Globus pallidus (tissue), 1 donor: ENCODE measurements at places on chromosomes 4 and X.

- DNase-seq: no peak
Observed at GRCh38 chr4:24472161-24472510, 112.2 kb downstream of the DHX15 start.

GRCh38 chr4:85925071-85925470 lies 434.8 kb downstream of the MAPK10 start:
- DNase-seq: no peak

DNA sequence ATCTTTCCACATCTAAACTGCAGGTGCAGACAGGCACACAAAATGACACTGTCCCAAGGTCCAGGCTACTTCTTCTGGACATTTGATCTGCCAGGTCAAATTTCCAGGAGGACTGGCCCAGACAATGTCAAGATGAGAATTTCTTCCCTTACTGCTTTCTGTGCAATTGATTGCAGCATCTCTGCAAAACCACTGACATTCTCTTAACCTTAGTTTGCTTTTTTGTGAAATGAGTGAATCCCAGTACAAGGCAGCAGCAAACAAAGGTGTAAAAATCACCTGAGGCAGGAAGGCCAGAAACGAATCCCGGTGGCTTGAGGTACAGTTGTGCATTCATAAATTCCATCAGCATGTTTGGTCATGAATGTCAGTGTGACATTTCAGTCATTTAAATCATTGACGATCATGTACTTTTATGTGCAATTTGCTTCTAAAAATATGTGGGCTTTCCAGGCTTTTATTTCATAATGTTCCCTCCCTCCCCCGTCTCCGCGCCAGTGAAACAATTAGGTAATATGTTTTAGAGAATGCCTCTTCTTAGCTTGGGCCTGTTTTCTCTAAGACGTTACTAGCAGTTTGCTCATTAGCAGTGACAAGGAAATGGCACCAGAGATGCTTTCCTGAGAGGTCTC lies 39.1 kb downstream of the NHS start:
- DNase-seq: no peak

DNA sequence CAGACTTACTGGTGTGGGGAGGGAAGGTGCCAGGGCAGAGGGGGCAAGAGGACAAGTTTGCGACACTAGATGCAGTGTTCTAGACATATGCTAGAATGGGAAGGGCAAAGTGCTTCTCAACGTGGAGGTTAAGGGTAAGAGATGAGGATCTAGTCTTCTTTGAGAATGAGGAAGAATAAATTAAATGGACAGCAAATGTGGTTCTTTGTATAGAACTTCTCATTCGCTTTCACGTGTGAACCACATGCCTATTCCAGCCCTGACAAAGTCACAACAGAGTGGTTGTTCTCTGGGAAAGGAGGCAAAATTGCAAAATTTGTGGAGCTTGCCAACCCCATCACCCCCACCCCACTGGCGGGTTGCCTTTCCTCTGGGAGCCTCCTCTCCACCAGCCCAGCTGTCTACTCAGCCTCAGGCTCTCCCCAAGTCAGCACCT lies 1.5 kb upstream of the ANXA5 start:
- peak; percentile 18 for DNase-seq

- no peak for DNase-seq
Observed at GRCh38 chr4:139759097-139759496, 93.5 kb downstream of the MGST2 start.

DNA sequence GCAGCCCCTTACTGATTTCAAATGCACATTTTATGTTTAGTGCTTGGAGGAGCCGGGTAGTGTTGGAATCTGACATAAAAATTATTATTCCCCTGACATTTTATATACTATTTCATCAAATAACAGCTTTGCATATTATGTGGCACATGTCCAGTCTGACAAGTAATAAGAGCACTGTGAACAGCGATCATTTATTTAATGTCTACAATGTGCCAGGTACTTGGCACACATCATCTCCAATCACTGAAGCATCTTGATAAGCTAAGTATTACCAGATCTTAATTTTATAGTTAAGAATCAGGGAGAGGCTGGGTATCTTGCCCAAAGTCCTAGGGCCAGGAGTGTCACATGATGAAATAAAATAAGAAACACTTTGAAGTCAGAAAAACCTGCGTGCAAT lies 197.2 kb downstream of the NR3C2 start:
- no peak for DNase-seq

DNA sequence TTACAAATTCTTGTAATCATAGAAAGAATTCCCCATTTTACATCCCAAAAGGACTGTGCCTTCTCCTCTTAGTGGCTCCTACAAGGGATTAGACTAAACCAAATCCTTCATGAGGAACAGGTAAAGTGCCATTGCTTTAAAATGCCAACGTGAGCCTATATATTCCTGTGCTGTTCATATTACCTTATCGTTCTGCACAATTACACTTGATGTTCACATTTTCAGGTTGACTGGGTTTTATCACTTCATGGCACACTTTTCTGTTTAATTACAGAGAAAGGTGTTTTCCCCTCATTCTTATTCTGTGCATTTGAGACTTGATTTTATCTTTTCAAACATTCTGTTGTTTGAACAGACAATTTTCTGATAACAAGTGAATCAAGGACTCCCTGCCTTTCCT lies 645.6 kb upstream of the FTHL17 start:
- no peak for DNase-seq

DNA sequence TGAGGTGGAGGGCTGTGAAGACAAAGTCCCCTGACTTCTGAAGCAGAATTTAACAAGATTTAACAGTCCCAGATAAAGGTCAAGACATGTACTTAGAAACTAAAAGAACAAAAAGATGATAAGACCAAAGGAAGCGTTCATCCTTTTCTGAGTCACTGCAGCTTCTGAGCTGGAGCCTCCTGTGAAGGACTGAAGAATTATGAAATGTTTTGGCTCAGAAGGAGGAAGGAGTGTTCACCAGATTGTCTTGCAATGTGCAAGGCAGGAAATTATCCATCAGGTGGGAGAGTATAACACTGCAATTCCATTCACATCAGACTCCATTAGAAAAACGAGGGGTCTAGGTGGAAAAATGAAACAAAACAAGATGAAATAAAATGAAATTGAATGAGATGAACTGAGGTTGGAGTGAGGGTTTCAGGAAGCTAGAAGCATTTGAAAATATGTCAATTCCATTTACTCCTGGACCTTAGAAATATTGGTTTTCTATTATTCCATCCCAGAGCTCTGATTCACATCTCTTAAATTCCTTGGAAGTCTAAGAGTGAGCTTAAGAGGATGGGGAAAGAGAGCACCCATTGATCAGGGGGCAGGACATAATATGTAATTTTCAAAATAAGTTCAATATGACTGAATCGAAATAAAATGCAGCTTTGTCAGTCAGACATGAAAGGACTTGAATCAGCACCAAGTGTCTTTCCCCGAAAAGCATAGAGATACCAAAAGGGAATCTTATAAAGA lies 186.1 kb upstream of the LNX1 start:
- no peak for DNase-seq

GRCh38 chr4:118772081-118772766 lies 63.7 kb downstream of the SEC24D start:
- peak; percentile 44 for DNase-seq

DNA sequence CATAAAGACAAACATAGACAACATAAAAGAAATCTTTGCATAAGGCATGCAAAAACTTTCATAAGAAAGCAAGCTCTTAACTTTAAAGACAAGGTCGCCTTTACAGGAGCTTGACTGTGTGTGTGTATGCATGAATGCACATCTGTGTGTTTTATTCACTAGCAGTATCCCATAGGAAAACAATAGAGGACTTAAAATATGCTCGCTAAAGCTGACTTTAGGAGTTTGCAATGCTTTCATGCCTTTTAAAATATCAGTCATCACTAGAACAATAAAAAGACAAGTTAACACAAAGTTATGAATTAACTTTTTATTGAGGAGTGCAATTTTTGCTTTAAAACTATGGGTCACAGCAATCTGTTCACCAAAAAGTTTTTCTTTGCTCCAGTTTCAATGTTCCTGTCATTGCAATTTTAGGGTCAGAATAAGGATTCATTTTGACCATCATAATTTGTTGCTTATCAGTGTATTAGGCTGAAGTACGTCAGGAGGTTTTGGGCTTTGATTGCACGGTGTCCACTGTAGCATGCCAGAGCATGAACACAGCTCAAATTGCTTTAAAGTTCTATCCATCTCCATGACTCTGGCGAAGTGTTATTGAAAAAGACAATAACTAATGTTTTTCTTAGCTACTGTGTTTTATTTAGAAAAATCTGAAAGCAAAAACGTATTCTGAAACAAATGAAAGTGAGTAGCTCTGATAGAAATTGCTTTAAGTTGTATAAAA lies 36.9 kb downstream of the ANXA10 start:
- DNase-seq: no peak

DNA sequence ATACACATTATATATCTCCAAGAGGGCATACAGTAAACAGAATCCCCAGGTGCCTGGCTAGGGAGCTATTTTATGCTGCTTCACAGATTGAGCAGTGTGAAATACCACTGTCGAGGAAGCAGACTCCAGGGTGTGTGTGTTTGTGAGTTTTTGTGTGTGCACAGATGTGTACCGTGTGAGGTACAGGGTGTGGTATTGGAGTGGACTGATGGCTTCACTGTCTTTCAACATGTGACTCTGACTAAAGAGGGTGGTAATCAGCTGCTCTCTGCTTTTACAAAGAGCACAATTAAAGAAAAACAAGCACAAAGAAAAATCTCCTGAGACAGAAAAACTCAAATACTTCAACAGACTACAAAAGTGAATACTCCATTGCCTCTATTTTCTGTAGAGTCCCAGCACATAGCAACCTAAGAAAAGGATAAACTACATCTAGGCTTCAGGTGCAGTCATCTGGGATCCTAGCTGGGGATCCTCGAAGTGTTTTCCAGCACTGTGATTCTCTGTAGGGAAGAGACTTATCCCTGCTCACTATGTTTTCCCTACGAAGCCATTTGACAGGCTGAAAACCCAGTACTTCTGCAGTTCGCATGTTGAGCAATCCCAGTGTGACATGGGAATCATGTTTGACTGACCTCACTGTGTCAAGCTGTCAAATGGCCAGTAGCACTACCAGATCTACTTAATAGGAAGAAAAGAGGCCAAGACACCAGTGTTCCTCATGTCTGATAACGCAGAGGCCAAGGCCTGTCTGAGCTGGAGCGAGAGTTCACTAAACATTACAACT lies 100.3 kb downstream of the CDS1 start:
- no peak for DNase-seq

GRCh38 chr4:73420615-73421014 lies 15.4 kb upstream of the AFP start:
- DNase-seq: no peak

DNA sequence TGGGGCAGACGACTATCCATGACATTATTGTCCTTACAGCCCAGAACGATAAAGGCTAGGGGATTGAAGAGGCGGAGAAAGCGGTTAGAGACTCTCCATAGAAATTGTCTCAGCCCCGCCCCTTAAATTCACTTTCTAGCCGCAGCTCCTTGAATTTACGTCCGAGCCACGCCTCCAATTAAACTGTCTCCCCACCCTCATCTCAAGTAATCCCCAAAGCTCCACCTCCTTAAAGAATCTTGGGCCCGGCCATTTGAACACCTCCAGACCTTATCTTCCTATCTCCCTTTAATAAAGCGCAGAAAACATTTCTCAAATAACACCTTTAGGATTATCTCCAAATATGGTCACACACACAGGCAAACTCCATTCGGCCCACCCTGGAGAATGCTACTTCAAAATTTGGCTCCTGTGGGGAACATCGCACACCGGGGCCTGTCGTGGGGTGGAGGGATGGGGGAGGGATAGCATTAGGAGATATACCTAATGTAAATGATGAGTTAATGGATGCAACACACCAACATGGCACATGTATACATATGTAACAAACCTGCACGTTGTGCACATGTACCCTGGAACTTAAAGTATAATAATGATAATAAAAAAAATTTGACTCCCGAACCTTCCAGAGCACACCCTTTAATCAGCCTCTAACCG lies 7.2 kb upstream of the MAGIX start:
- DNase-seq: peak; percentile 31

DNA sequence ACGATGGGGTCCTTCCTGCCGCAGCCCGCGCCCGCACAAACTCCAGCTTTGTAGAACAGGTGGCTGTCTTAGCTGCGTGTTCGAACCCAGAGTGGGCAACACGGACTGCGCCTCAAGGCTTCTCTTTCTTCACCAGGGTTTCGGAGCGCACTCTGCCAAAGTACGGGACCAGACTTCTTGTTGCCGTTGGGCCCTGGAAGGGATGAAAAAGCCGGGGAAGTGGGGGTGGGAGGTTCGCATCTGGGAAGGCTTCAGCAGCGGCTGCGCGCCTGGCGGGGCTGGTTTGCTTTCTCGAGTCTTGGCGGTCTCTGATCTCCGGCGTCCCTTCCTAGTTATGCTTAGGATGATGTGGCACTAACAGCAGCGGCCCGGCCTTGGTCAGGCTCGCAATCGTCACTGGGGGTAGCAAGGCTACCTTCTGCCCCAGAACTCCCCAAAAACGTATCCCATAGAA lies 673 bp downstream of the PARM1 start:
- DNase-seq: peak; percentile 7

GRCh38 chrX:37553476-37553875 lies 18.0 kb upstream of the LANCL3 start:
- DNase-seq: no peak

GRCh38 chrX:110561034-110561433 lies 202.4 kb downstream of the RTL9 start:
- no peak for DNase-seq

GRCh38 chr4:126627255-126627654 lies 1005.5 kb upstream of the INTU start:
- DNase-seq: no peak

GRCh38 chr4:22733816-22734215 lies 41.1 kb downstream of the GBA3 start:
- no peak for DNase-seq

DNA sequence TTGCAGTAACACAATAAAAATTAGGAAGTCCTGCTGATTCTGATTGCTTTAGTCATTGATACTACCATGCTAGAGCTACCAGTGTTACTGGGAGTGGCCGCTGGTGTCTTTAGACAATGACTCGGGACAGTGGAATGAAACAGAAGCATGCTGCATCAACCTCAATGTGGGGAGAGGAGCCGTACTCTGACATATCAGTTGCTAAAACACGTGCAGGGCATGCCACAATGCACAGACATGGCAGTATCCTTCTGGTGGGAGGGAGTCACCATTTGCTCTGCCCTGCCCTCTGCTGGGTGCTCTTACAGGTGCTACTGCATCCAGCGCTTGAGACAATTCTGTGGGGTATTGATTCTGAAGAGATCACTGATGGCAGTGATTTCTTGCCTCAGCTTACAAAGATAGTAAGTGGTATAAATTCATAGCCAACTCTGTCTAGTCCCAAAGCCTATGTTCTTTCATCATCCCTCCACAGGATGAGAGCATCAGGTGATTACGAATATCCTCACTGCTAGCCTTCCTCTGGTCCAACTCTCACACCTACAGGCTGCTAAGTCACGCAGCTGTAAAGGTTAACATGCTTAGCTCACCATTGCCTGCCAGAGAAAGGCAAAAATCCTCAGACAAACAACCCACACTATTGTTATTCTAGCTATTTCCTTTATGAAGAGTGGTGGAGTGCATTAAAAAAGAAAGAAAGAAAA lies 43.7 kb downstream of the NSG1 start:
- DNase-seq: peak; percentile 41

- no peak for DNase-seq
Observed at GRCh38 chr4:139933104-139933503, 220.9 kb downstream of the MAML3 start.
